A549 treated with Mapracorat at 1 μM for 4 hours (cell line): ENCODE measurements at places on chromosomes 2 and 18. TPM values are rescaled to one million over a fixed set of nuclear protein-coding genes. Genes with fewer than 3 reads are reported as not detected.

The SCN3A gene
- total RNA-seq, result 0.01 TPM in 1 of 5 replicates, not detected in the others

The HNMT gene
- 0.53 to 1.4 TPM (median 0.71 TPM) in 5 replicates for total RNA-seq

The TDRD15 gene
- not detected in 5 replicates for total RNA-seq

The NRP2 gene
- 85.8 to 152 TPM (median 139 TPM) in 5 replicates for total RNA-seq

The MZT2A gene
- total RNA-seq, result 107 to 218 TPM (median 198 TPM) in 5 replicates

The TEX44 gene
- total RNA-seq, result not detected in 5 replicates

The CKAP2L gene
- 12.1 to 16.9 TPM (median 15.1 TPM) in 5 replicates for total RNA-seq

The HSBP1L1 gene
- total RNA-seq, result 10.6 to 14.8 TPM (median 13.1 TPM) in 5 replicates

The ATP8B1 gene
- total RNA-seq, result 6.4 to 9.5 TPM (median 6.8 TPM) in 5 replicates

The ACADL gene
- total RNA-seq, result 0.06 to 0.19 TPM (median 0.13 TPM) in 4 of 5 replicates, not detected in the other

The CFAP53 gene
- 0.11 to 0.31 TPM (median 0.25 TPM) in 5 replicates for total RNA-seq

The NMUR1 gene
- not detected in 5 replicates for total RNA-seq

The RUFY4 gene
- total RNA-seq, result not detected in 5 replicates

The PKDCC gene
- total RNA-seq, result 19.0 to 22.8 TPM (median 21.8 TPM) in 5 replicates

The SCN9A gene
- total RNA-seq, result 2.6 to 5.0 TPM (median 4.3 TPM) in 5 replicates

The VWC2L gene
- not detected in 5 replicates for total RNA-seq

The DOK6 gene
- not detected in 5 replicates for total RNA-seq

The LTBP1 gene
- 19.2 to 32.6 TPM (median 29.6 TPM) in 5 replicates for total RNA-seq

The ZBTB7C gene
- total RNA-seq, result 0.09 to 0.21 TPM (median 0.17 TPM) in 5 replicates

The MYO7B gene
- total RNA-seq, result 0.09 to 0.24 TPM (median 0.14 TPM) in 5 replicates

The HMSD gene
- total RNA-seq, result 0.06 to 0.60 TPM (median 0.30 TPM) in 4 of 5 replicates, not detected in the other

The AQP4 gene
- not detected in 5 replicates for total RNA-seq

The APOB gene
- total RNA-seq, result not detected in 5 replicates

The CDH2 gene
- 33.8 to 49.4 TPM (median 45.3 TPM) in 5 replicates for total RNA-seq

The CDK5R2 gene
- total RNA-seq, result 3.4 to 6.2 TPM (median 4.7 TPM) in 5 replicates

The IGFBP5 gene
- 0.08 to 0.25 TPM (median 0.20 TPM) in 5 replicates for total RNA-seq

The CLEC4F gene
- total RNA-seq, result not detected in 5 replicates

The ALMS1 gene
- 8.4 to 10.4 TPM (median 9.6 TPM) in 5 replicates for total RNA-seq

The TBR1 gene
- 0.03 to 0.08 TPM in 2 of 5 replicates, not detected in the others for total RNA-seq

The ZNF396 gene
- total RNA-seq, result 0.56 to 1.4 TPM (median 0.82 TPM) in 5 replicates

The TUBA3E gene
- 2.4 to 3.8 TPM (median 3.3 TPM) in 5 replicates for total RNA-seq

The SERPINB7 gene
- 1.7 to 2.5 TPM (median 2.3 TPM) in 5 replicates for total RNA-seq

The FIGN gene
- total RNA-seq, result 2.0 to 2.4 TPM (median 2.3 TPM) in 5 replicates

The RBMS1 gene
- total RNA-seq, result 50.2 to 61.6 TPM (median 57.6 TPM) in 5 replicates

The AP1S3 gene
- total RNA-seq, result 27.1 to 42.2 TPM (median 34.3 TPM) in 5 replicates
